Activated CD4-positive, alpha-beta T cell treated with anti-CD3 and anti-CD28 coated beads, Interleukin-2, Interleukin-6, amounts not matched to agents 100 ng/mL and 50 ng/mL, durations not matched to agents 16 hours and 8 hours (primary cell): ENCODE measurements at places on chromosomes 3 and 15.

DNA sequence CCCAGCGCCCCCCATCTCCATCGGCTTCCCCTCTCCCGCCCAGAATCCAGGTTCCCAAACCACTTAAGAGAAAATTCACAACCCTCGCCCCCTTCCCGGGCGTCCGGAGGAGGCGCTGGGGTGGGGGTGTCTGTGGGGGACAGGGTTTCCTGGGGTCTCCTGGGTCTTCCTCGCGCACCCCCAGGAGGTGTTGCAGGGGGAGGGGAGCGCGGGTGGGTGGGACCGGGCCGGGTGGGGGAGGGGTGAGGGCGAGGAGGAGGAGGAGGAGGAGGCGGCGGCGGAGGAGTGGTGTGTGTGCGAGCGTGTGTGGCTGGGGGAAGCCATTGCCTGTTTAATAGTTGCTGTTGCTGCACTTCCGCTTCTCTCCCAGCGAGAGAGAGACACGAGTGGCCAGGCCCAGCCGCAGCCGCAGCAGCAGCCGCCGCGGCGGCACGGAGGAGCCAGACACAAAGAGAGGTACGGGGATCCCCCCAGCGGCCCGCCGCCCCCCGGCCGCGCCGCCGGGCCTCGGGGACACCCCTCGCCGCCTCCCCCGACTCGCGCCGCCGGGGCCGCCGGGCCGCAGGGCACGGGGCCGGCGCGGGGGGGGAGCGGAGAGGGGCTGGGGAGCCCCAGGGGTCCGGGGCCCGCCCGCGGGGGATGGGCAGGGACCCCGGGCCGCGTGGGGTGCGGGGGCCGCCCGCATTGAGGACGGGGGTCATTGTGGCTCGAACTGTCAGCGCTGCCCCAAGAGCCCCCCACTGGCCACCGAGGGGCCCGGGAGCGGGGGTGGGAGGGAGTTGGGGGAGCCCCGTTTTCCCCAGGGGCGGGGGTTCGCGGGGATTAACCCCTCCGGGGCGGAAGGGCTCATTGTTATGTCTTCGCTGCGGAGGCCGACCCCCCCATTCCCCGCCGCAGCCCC lies at the start of gene UBE2E1:
TSS of gene UBE2E1 (plus strand) at position 323 of the 901 bp plus-strand sequence. CDS start 1,315 bp downstream, outside the sequence.
- peak; percentile 79 for DNase-seq

DNA sequence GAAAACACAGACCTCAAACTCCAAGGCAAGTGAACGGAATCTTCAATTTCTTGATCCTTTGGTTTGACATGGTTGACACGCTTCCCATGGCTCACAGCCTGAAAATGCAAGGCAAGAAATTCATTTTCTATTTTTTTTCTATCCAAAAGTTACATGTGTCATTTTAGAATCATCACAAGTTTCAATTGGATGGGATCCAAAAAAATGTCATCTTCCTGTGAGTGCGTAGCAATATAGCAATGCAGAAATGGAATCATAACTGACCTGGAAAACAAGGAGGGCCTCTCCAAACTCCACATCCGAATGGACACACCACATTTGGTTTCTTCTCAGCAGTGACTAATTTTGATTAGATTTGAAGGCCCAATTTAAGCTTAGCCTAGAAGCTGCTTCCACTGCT lies 175.8 kb upstream of the ATP11B start:
- DNase-seq = no peak

DNA sequence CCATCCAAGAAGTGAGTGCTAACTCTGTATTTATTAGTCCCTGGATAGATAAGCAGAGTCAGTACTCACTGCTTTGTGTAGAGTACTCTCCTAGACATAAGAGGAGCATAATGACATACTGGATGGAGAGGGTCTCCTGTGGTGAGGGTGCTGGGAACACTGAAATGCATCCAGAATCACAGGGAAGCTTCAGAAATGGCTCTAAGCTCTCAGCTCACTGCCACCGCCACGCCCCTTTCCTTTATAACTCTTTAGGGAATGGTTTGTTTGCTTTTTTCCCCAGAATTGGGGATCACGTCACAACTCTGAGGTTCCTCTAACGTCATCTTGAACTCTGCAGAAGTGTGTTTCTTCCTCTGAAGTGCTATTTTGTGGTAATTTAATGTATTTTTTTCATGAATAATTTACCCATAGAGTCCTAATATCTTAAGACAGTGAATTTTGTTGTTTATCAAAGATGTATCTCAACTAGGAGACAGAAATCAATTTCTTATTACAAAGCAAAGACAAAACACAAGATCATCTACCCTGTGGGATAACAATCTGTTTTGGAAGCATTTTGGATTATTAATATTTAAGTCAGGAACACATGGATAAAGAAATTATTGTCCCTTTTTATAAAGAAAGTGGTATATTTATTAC lies 154.6 kb downstream of the PTPRG start:
- no peak for DNase-seq

DNA sequence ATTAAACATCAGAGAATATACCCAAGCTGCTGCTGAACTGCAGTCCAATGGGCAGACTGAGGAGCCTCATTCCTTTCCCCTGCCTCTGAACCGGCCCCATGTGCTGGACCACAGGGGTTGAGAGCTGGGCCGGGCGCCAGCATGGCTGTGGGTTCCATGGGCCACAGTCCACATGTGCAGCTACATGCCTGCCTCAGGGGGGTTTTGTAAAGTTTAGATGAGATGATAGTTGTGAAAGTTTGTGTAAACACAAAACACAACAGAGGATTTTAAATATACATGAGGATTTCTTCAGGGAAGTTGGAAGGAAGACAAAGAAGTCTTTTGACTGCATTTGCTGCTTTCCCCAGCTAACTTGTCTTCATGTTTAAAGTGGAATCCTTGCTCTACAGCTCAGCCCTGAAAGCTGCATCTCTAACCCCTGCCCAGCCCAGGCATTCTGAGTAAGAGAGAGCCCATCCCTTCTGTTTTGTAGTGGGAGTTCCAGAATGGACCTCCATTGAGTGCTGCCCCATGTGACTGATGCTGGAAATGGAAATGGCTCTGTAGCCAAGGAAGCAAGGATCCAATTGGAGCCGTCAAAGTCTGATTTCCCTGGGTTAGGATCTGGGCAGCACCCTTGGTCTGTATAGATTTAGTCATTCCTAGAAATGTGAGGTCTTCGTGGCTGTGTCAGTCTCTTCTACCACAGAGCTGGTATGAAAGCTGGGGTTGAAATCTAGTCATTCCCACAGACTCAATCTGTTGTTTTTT lies 17.5 kb downstream of the SLC12A8 start:
- peak; percentile 45 for DNase-seq

DNA sequence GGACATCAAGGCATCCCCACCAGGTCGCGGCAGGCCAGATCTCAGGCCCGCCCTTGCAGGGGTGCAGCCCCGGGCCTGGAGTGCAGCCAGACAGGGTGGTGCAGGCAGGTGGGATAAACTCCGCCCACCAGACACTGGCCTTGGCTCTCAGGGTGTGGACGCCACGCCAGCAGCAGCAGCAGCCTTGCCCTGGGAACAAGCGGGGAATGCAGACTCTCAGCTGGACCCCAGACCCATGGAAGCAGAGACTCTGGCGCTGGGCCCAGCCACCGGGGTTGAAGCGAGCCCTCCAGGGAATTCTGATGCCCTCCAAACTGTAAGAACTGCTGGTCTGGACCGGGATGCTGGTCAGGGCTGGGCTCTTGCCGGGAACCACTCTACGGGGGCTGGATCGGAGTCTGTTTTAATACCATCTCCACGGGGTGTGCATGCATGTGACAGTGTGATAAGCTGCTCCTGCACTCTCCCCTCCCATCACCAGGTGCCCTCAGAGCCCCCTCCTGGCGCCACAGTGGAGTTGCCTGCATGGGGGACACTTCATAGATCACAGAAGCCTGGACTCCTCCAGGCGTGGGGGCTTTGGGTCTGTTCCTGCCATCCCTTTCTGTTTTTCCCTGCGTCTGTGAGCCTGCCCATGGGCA lies 142.7 kb downstream of the NSMCE3 start:
- DNase-seq = no peak

GRCh38 chr3:17232442-17232841 lies 347.7 kb downstream of the PLCL2 start:
- DNase-seq = no peak

DNA sequence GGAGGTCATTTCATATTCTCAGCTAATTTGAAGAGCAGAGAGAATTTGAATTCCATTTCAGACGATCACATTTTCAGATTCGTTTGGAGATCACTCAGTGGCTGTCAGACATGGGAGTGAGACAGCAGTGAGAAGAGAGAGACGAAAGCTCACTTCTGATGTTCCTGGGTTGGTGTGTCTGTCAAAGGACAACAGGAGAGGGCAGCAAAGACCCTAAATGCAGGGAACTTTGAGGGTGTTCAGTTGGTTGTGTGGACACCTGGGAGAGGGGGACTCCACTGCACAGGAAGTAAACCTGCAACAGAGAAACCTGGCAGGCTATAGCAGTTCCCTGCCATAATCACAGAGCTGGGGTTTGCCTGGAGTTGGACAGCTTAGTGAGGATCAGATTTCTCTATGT lies 675.1 kb downstream of the SQOR start:
- no peak for DNase-seq

DNA sequence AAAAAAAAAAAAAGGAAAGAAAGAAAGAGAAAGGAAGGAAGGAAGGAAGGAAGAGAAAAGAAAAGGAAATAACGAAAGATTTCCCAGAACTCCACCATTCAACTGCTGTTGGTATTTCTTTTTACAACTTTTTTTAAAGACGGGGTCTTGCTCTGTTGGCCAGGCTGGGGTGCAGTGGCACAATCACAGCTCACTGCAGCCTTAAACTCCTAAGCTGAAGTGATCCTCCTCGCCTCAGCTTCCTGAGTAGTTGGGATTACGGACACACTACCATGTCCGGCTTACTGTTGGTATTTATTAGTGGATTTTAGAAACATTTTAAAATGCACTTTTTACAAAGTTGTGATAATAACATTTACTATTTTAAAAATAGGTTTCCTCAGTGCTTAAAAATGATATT lies 15.0 kb upstream of the USP3 start:
- DNase-seq = no peak

- no peak for DNase-seq
Observed at GRCh38 chr3:130709671-130710070, 37.0 kb downstream of the PIK3R4 start.

DNA sequence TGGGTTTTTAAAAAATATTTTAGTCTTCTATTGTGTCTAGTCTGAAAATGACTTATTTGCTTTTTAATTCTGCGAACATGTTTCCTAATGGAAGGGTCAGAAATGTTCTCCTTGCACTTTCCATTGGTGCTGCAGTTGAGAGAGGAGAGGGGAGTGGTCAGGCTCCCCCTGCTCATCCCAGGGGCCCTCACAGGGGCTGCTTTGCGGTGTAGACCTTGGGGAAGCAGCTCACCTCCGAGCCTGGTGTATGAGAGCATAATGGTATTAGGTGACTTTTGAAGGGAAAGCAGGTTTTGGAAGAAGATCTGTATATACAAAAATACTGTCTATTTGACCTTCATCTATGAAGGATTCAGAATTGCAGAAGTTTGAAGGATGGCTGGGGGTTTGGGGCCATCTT lies 28.3 kb downstream of the APBA2 start:
- no peak for DNase-seq

DNA sequence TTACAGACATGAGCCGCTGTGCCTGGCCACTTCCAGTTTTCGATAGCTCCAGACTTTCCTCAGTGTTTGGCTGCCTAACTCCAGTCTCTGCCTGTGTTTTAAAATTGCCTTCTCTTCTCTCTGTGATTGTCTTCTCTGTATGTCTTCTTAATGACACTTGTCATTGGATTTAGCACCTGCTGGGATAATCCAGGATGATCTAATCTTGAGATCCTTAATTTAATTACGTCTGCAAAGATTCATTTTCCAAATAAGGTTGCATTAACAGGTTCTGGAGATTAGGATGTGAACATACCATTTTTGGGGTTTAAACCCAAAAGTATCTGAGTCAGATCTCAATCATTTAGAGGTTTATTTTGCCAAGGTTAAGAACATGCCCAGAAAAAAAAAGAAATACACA lies 222.2 kb upstream of the PDZRN3 start:
- DNase-seq = no peak

GRCh38 chr3:71442652-71443042 lies 140.9 kb downstream of the FOXP1 start:
- no peak for DNase-seq

DNA sequence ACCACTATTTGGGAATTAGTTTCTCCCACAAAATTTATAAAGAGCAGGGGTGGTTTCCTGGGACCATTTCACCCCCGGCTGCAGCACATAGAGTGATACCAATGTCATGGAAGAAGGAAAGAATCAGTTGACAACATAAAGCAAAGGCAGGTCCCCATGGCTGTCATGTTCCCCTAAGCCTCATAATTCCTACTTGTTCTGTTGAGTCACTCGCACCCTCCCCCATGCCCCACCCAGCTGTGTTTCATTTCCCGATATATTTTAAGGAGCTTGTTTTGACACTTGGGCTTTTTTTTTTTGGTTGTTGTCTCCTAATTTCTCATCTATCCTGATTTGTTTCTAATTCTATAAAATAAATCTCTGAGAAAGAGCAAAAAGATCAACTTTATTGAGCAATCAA lies 24.9 kb downstream of the ERC2 start:
- no peak for DNase-seq

DNA sequence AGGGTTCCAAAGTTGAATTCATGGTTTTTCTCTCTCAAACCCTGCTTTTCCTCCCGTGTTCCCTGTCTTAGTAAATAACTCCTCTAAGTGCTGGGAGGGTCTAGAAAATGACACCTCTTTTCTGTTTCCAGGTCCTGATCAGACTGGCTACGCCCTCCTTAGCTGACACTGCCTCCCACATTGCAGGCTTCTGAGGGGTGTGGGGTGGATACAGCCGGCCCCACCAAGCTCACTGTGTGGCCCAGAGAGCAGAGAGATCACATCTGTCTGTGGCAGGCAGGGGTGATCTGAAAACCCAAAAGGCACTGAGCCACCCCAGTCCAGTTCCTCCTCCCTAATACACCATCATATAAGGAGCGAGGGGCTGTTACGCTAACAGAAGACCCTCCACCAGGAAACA lies 62.7 kb downstream of the BDH1 start:
- no peak for DNase-seq

DNA sequence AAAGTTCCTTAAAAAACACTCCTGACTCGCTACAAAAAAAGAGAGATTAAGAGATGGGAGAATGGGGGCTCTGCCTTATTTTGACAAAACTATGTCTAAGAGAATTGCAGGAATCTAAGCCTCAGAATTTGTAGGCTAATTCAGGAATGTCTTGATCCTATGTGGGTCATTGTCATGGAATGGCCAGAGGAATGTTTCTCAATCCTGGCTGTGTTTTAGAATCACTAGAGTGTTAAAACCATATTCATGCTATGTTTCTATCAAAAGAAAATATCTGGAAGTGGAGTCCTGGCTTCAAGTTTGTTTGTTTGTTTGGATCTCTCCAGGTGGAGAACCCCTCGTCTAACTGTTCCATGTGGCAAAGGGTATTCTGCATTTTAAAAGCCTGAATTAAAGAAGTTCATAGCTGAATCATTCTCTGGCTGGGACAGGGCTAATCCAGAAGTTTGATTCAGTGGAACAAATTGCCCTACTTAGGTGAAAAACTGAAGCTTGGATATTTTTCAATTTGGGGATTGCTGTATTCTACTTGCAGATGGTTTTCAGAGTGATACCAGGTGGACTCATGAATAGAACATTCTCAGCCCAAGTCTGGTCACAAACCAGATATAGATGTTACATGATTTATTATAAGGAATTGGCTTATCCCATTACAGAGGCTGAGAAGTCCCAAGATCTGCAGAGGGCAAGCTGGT lies 28.2 kb downstream of the GJD2 start:
- no peak for DNase-seq

GRCh38 chr3:70744536-70744935 lies 432.1 kb upstream of the MDFIC2 start:
- no peak for DNase-seq
